ENCODE measurements at places on chromosomes 16 and 17. TPM values are rescaled to one million over a fixed set of nuclear protein-coding genes. Genes with fewer than 3 reads are reported as not detected.

Gene CPHXL2
- polyA plus RNA-seq, result not detected

DNA sequence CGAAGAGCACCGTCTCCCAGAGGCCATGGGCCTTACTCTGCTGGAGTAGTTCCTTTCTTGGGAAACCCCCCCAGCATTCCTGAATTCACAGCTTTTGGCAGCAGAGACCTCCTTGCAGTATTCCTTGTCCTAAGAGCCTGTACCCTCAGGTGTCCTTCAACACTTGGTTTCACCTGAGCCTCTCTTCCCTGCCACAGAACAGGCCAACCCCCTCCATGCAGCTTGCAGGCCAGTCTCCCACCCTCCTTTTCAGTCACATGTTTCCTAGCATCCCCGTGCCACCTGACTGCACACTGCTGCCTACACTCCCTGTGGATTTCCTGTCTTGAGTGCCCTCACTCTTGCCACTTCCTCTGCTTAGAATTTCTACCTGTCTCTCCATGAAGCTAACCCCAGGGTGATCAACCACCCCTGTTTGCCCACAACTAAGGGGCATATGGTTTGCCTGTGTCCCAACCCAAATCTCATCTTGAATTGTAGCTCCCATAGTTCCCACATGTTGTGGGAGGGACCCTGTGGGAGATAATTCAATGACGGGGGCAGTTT is 65.5 kb downstream of the DYNLRB2 start:
- DNase-seq, result no peak

DNA sequence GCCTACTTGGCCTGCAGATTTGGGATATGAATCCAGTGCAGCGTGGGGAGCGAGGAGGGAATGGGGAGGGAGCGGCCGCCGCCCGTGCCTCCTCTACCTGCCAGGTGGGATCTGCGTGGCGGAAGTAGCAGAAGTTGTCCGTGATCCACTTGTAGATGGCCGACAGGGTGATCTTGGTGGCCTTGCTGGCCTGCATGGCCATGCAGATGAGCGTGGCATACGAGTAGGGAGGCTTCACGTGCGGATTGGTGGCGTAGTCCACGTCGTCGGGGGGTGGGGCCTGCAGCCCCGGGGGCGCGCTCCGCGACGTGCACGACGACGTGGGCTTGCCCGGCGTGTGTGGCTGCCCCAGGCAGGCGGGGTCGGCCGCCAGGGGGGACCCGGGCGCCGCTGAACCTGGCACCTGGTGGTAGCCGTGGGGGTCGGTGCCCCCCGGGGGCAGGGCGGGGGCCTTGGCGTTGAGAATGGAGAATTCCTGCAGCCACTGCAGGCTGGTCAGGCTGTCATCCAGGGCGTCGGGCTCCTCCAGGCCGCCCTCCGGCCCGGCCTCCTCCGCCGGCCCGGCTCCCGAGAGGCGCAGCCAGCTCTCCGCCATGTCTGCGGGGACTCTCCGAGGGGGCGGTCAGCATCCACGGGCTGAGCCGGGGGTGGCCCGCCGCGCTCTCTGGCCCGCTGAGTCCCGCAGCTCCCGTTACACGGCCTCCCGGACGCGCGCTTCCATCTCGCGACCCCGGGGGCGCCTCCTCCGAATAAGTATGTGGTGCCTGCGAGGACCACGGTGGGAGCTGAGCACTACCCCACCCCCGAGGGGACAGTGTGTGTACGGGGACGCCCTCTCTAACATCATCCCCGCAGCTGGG is 1.0 kb downstream of the FOXJ1 start:
- no peak for DNase-seq

Gene PPP1R27
- 0.15 TPM for polyA plus RNA-seq

DNA sequence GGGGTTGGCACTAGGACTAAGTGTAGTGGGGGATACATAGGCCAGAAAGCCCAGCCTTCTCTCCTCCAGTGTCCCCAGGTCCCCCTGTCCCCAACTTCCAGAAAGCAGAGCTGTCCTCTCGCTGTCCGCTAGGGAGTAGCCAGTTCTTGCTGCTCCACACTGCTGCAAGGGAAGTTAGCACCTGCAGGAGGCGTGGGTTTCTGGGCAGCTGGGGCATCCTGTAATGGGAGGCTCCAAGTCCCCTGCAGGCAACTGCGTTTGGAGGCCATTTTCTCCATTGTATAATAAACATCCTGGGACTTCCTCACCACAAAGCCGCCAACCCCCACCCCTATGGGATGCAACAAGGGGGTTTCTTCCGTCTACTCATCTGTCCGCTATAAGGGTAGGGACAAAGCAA is 1.7 kb downstream of the RPRML start:
- no peak for DNase-seq

DNA sequence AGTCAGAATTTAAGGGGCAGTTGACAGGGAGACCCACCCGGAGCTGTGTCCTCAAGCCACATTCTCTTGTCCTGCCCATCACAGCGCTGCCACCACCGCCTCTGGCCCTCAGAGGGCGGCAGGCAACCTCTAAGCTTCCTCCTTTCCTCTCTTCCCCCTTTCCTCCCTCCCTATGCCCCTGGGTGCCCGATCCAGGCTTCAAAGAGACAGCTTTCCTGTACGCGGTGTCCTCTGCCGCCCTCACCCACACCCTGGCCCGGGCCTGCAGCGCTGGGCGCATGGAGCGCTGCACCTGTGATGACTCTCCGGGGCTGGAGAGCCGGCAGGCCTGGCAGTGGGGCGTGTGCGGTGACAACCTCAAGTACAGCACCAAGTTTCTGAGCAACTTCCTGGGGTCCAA is 23.5 kb downstream of the WNT9B start:
- DNase-seq, result no peak

Gene PLA2G10
- 0.31 TPM for polyA plus RNA-seq

- DNase-seq, result no peak
Observed at GRCh38 chr17:21231533-21231932, 17.6 kb upstream of the TMEM11 start.

GRCh38 chr16:85614338-85615013 is 1.4 kb downstream of the GSE1 start:
- DNase-seq, result no peak

Gene SLFN13
- 28.8 TPM for polyA plus RNA-seq

- no peak for DNase-seq
Observed at GRCh38 chr16:77617553-77617952, 104.8 kb upstream of the NUDT7 start.

GRCh38 chr17:43114151-43114552 is 11.0 kb downstream of the BRCA1 start:
- no peak for DNase-seq

Gene PPL
- 34.5 TPM for polyA plus RNA-seq

DNA sequence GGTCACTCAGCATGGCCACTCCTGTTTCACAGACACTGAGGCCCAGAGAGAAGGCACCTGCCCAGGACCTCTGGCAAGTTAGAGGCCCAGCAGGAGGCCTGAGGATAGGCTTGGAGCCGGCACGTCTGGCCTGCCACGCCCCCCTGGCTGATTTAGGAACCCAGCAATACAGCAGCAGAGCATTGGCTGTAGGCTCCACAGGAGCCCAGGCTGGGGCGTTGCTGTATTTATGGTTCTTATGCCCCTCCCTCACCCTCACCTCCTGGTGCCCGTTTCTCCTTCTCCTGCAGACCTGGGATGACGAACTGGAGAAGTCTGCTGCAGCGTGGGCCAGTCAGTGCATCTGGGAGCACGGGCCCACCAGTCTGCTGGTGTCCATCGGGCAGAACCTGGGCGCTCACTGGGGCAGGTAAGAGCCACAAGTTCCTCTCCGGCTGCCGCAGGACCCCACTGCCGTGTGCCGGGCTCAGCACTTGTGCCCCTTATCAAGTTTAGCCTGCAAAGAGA is 25.8 kb downstream of the CRISPLD2 start:
- DNase-seq, result no peak

- no peak for DNase-seq
Observed at GRCh38 chr17:65936013-65936412, 255.9 kb downstream of the CEP112 start.

- no peak for DNase-seq
Observed at GRCh38 chr16:54030451-54030850, 256.1 kb downstream of the IRX3 start.

DNA sequence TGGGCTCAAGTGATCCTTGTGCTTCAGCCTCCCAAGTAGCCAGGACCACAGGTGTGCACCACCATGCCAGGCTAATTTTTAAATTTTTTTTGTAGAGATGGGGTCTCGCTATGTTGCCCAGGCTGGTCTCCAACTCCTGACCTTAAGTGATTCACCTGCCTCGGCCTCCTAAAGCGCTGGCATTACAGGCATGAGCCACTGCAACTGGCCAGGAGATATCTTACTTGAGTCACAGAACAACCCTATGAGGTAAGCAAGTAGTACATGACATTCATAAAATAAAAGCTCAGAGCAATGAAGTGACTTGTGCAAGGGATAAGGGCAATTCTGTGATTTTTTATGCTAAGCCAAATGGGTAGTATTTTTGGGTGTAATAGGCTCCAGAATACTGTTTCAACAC is 57.3 kb downstream of the CDC27 start:
- no peak for DNase-seq

GRCh38 chr17:32161029-32161428 is 18.7 kb downstream of the RHOT1 start:
- no peak for DNase-seq

Gene FBXO39
- polyA plus RNA-seq, result 0.46 TPM

Gene SALL1
- 0.08 TPM for polyA plus RNA-seq

DNA sequence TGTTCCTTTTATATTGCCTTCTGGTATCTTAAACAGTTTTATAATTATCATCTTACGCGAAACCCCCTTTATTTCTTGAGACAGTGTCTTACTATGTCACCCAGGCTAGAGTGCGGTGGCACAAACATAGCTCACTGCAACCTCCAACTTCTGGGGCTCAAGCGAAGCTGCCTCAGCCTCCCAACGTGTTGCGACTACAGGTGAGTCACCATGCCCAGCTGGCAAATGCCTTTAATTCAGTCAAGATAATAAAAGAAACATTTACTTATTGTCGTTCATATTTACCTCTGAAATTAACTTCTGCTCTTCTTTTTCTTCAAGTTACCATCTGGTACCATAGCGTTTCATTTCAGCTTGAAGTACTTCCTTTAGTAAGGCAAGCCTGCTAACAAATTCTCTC is 43.9 kb downstream of the FBXL20 start:
- DNase-seq, result no peak

- no peak for DNase-seq
Observed at GRCh38 chr17:75288770-75289114, 491 bp downstream of the SLC25A19 start.

DNA sequence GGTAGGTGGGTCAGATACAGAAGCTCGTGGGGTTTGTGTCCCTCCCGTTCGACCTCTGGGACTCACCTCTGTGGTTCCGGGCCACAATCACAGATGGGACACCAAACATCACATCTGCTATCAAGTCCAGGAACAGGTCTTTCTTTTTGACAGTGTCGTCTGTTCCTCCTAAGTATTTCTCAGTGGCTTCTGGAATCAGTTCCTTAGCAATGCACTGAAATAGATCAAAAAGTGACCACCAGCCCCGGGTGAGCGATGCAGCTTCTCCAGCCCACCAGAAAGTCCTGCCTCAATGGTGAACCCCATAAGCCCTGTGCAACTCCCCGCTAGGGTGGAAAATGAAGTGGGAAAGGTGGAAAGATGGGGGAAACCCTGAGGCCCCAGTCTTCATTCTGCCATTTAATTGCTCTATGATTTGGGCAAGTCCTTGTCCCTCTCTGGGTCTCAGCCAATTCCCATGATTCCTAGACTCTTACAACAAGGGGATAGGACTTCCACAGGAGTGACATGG is 22.4 kb downstream of the CES1 start:
- DNase-seq, result no peak

Gene PTX4
- not detected for polyA plus RNA-seq

Gene SLC16A3
- 22.3 TPM for polyA plus RNA-seq

Gene CDRT4
- 15.6 TPM for polyA plus RNA-seq

DNA sequence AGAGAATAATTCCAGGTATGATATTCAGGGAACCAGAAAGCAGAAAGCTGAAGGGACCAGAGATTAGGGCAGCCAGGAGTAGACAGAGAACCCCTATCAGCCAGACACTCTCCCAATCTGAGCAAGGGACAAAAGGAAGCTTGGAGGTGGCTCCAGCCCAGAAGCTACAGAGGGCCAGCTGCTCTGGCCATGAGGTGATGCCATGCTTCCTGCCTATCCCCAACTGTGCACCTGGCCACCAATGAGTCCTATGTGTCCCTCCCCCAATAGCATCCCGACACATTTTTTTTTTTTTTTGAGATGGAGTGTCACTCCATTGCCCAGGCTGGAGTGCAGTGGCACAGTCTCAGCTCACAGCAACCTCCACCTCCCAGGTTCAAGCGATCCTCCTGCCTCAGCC is 30.0 kb downstream of the NSMCE1 start:
- no peak for DNase-seq

GRCh38 chr16:23745263-23745662 is 9.6 kb upstream of the CHP2 start:
- no peak for DNase-seq

DNA sequence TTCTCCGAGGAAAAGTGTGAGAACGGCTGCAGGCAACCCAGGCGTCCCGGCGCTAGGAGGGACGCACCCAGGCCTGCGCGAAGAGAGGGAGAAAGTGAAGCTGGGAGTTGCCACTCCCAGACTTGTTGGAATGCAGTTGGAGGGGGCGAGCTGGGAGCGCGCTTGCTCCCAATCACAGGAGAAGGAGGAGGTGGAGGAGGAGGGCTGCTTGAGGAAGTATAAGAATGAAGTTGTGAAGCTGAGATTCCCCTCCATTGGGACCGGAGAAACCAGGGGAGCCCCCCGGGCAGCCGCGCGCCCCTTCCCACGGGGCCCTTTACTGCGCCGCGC is at the start of gene ERBB2:
TSS of gene ERBB2 (plus strand) at position 247 of the 330 bp plus-strand sequence. CDS start 175 bp downstream, outside the sequence.
- DNase-seq, result peak; percentile 79

DNA sequence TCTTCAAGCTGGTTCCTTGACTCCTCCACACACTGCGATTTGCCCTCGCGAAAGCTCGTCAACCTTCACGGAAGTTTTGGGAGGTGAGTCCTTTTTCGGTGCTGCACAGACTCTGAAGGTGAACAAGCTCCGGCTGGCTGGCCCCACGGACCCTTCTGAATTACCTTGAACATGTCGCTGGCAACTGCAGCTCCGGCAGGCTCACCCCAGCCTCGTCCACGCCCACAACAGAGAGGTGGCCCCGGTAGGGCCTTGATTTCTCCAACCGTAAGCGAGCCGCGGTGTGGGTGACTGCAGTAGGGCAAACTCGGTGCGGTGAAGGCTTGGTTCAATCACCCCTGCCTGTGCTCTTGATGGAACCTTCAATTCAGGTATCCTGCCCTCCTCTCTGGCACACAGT is 1020.7 kb upstream of the GOT2 start:
- DNase-seq, result no peak

GRCh38 chr17:61073131-61073530 is 326.5 kb upstream of the TBX2 start:
- DNase-seq, result no peak
